ENCODE measurements at places on chromosomes 16 and 17.
A peak's percentile ranks its signal among the peaks of the same experiment; 100 is the strongest.

GRCh38 chr17:17831208-17832031 is 5.4 kb downstream of the SREBF1 start:
- H3K27me3 ChIP-seq, result no peaks in the 10 kb centered on the region
- no peak overlapping the region for H3K27ac ChIP-seq
- no peaks in the 10 kb centered on the region for H3K4me1 ChIP-seq
- peaks cover 15% of the 10 kb centered on the region for H3K36me3 ChIP-seq
- DNase-seq, result no peak

DNA sequence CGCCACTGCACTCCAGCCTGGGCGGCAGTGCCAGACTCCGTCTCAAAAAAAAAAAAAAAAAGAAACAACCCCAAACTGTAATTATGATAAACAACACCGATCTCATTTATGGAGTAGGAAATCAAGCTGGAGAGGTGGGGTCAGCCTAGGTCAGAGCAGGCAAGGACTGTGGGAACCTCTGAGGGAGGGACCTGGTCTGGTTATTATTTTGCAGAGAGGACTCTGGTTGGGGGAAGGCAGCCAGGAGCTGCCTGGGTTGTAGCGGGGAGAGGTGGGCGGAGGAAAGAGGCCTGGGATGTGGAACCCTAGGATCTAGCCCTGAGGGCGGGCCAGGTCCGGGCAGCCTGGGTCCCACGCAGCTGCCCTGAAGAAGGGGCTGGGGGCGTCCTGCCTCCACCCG is 10.9 kb upstream of the HS3ST6 start:
- no peaks in the 10 kb centered on the region for H3K27me3 ChIP-seq
- H3K36me3 ChIP-seq, result no peaks in the 10 kb centered on the region
- peak overlapping the region; percentile 53 for H3K4me3 ChIP-seq
- no peak for DNase-seq
- H3K4me1 ChIP-seq, result peaks cover 10% of the 10 kb centered on the region
- H3K27ac ChIP-seq, result peak overlapping the region; percentile 46

DNA sequence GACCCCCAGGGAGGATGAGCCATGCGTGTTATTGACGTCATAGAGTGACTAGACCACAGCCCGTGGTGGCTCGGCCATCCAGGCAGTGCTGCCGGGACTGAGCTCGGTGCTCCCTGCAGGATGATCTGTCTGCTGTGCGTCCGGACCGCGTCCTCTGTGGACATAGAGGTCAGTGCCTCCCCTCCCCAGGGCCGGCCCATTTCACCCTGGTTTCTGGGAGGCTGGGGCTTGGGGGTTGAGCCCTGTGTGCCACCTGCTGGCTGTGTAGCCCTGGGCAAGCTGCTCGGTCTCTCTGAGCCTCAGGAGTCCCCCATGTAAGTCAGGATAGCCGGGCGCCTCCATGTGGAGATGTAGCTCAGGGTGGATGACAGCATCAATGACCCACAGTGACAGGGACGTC is 8.3 kb downstream of the TSC2 start:
- DNase-seq, result no peak
- H3K27me3 ChIP-seq, result no peaks in the 10 kb centered on the region
- no peak overlapping the region for H3K27ac ChIP-seq
- peaks cover 41% of the 10 kb centered on the region for H3K36me3 ChIP-seq
- no peak overlapping the region for H3K4me3 ChIP-seq

DNA sequence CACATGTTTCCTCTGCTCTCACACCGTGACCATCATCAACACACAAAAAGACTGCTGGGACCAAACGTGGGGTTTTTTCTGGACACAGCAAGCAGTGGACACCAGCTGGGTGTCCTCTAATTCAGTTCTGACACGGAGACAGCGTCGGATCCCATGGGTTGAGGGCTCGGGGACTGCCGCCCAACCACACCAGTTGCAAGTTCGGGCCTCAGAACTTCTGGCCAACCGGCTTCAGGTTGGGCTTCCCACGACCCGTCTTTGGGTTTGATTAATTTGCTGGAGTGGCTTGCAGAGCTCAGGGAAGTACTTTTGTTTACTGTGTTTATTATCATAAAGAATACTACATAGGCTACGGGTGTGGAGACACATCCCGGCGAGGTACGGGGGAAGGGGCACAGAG is 97.8 kb downstream of the BANP start:
- H3K27me3 ChIP-seq, result no peaks in the 10 kb centered on the region
- no peak overlapping the region for H3K27ac ChIP-seq
- H3K4me1 ChIP-seq, result no peaks in the 10 kb centered on the region
- peaks cover 73% of the 10 kb centered on the region for H3K36me3 ChIP-seq

DNA sequence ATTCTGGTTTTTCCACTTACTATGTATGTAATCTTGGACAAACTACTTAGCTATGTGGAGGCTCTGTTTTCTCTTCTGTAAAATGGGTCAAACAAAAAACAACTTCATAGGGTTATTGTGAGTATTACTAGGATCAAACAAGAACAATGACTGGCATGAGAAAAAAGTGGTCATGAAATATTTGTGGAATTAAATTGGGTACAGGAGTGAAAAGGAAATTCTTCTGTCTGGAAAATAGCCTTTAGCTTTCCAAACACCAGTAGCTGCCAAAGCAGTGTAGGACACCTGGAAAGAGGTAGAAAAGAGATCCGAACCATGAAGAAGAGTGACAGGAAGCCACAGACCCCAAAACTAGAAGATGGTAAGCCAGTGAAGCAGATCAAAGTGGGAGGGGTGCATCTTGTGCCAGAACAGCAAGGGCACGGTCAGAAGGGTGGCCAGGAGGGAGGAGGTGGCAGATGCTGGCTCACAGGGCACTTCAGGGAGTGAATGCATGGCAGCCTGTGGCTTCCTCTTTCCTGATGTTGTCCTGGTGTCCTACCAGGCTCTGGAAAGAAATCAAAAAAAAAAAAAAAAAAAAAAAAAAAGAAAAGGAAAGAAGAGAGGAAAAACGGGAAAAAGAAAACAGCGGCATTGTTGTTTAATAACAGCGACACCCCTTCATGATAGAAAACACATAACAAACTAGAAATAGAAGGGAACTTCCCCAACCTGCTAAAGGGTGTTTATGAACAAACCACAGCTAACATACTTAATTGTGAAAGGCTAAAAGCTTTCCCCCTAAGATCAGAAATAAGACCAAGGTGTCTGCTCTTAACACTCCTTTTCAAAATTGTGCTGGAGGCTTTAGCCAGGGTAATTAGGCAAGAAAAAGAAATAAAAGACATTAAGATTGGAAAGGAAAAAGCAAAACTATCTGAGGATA is 67.9 kb downstream of the PCTP start:
- no peak overlapping the region for H3K4me3 ChIP-seq
- H3K27ac ChIP-seq, result no peak overlapping the region
- no peaks in the 10 kb centered on the region for H3K27me3 ChIP-seq
- H3K4me1 ChIP-seq, result no peaks in the 10 kb centered on the region
- H3K36me3 ChIP-seq, result no peaks in the 10 kb centered on the region

GRCh38 chr17:76142585-76143041 is 1.6 kb upstream of the FOXJ1 start:
- peaks cover 34% of the 10 kb centered on the region for H3K27me3 ChIP-seq
- no peaks in the 10 kb centered on the region for H3K36me3 ChIP-seq
- H3K4me3 ChIP-seq, result no peak overlapping the region
- no peak overlapping the region for H3K27ac ChIP-seq

GRCh38 chr16:66028510-66029216 is 337.8 kb upstream of the CDH5 start:
- no peak for DNase-seq
- peak overlapping the region; percentile 47 for H3K27ac ChIP-seq
- H3K4me3 ChIP-seq, result no peak overlapping the region
- H3K4me1 ChIP-seq, result peaks cover 4% of the 10 kb centered on the region
- no peaks in the 10 kb centered on the region for H3K27me3 ChIP-seq

- no peak overlapping the region for H3K27ac ChIP-seq
- H3K36me3 ChIP-seq, result no peaks in the 10 kb centered on the region
- DNase-seq, result no peak
- H3K4me3 ChIP-seq, result no peak overlapping the region
- no peaks in the 10 kb centered on the region for H3K27me3 ChIP-seq
These were observed 42.0 kb downstream of the WNT3 start for GRCh38 chr17:46776298-46777005.

- no peak for DNase-seq
- peak overlapping the region; percentile 80 for H3K27ac ChIP-seq
- peaks cover 16% of the 10 kb centered on the region for H3K4me1 ChIP-seq
- H3K36me3 ChIP-seq, result no peaks in the 10 kb centered on the region
These were observed 21.2 kb upstream of the EIF1 start for GRCh38 chr17:41667280-41668041.

DNA sequence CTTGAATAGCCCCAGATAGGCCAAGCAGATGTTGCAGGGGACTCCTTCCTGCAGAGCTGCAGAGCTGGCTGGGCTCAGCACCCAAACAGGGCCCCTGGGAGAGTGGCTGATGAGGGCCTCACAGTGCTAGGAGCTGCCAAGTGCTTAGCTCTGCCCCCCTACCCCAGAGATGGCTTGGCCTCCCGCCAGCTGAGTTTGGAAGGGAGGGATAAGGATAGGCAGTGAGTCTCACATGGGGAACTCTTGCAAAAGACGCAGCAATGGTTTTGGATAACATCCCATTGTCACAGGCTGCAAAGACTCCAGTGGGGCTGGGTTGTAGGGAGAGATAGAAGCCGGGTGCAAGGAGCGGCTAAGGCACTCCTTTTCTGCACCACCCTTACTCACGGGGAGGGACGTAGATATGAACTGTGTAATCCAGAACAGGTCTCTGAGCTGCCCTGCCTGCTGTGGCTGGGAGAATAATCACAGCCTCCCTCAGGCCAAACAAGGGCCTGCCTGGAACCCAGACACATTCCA is 52.9 kb upstream of the MAF start:
- H3K4me3 ChIP-seq, result no peak overlapping the region
- peak; percentile 66 for DNase-seq
- H3K27ac ChIP-seq, result no peak overlapping the region

DNA sequence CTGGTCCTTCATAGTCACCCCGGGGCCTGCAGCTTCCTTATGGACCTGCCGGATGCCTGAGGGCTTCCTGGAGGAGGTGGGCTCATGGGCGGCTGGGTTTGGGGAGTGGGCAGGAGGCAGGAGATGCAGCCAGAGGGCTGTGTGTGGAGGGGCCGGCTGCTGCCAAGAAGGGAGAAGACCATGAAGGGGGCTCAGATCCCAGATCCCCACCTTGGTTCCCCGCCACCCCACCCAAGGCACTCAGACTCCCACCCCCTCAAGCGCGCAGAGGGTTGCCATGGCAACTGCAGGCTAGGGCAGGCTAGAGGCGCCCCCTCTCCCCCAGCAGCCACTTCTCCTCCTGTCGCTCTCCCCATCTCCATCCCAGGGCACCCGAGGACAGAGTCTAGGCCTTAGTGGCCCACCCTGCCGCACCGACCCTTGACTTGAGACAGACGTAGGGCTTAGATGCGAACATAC is 104.5 kb downstream of the CRLF3 start:
- peak; percentile 58 for DNase-seq
- no peak overlapping the region for H3K27ac ChIP-seq
- H3K36me3 ChIP-seq, result no peaks in the 10 kb centered on the region
- H3K4me1 ChIP-seq, result no peaks in the 10 kb centered on the region
- H3K4me3 ChIP-seq, result no peak overlapping the region

GRCh38 chr16:3498988-3499387 is 1.8 kb upstream of the CLUAP1 start:
- H3K4me1 ChIP-seq, result peaks cover 6% of the 10 kb centered on the region
- H3K36me3 ChIP-seq, result no peaks in the 10 kb centered on the region
- no peak overlapping the region for H3K4me3 ChIP-seq
- DNase-seq, result no peak
- no peaks in the 10 kb centered on the region for H3K27me3 ChIP-seq

GRCh38 chr16:85011846-85012284 is 530 bp upstream of the ZDHHC7 start:
- DNase-seq, result no peak
- no peaks in the 10 kb centered on the region for H3K36me3 ChIP-seq
- peaks cover 3% of the 10 kb centered on the region for H3K27me3 ChIP-seq
- peaks cover 22% of the 10 kb centered on the region for H3K4me1 ChIP-seq
- H3K4me3 ChIP-seq, result peak overlapping the region; percentile 83

- no peak overlapping the region for H3K27ac ChIP-seq
- H3K36me3 ChIP-seq, result no peaks in the 10 kb centered on the region
- no peaks in the 10 kb centered on the region for H3K4me1 ChIP-seq
These were observed 29.9 kb downstream of the KANSL1 start for GRCh38 chr17:46163316-46163715.

GRCh38 chr17:35073991-35074627 is 10.6 kb upstream of the RFFL start:
- H3K4me3 ChIP-seq, result no peak overlapping the region
- H3K4me1 ChIP-seq, result no peaks in the 10 kb centered on the region
- DNase-seq, result no peak
- H3K36me3 ChIP-seq, result no peaks in the 10 kb centered on the region
- H3K27ac ChIP-seq, result no peak overlapping the region
- H3K27me3 ChIP-seq, result no peaks in the 10 kb centered on the region

DNA sequence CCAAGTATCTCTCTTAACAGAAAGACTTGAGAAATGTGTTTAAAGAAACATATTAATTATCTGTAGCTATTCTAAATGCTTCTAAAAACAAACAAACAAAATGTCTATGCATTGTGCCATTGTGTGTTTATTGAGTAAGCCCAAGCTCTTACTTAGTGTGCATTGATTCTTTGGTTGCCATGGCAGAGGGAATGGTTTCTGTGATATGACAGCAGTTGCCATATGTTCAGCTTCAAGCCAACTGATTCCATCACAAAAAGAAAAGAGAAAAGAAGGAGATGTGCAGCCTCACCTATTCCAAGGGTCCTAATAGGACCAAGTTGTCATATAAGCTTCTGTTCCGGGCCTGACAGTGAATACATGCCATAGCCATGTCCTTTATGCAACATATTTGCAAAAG is 457.5 kb downstream of the TOX3 start:
- H3K27ac ChIP-seq, result no peak overlapping the region
- no peak for DNase-seq
- H3K36me3 ChIP-seq, result no peaks in the 10 kb centered on the region
- no peaks in the 10 kb centered on the region for H3K4me1 ChIP-seq
- no peak overlapping the region for H3K4me3 ChIP-seq
- H3K27me3 ChIP-seq, result no peaks in the 10 kb centered on the region
